ENCODE measurements at places on chromosomes 13 and 19. TPM values are rescaled to one million over a fixed set of nuclear protein-coding genes. Genes with fewer than 3 reads are reported as not detected.

DNA sequence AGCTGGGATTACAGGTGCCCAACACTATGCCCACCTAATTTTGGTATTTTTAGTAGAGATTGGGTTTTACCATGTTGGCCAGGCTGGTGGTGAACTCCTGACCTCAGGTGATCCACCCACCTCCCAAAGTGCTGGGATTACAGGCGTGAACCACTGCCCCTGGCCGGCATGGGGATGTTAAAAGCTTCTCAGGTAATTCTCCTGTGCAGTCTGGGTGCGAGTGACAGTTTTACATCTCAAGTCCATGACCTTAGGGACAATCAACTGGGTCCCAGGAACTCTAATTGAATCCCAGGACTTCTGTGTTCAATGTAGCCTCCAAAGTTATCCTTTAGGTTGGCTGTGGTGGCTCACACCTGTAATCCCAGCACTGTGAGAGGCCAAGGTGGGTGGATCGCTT is 100.1 kb upstream of the TSHZ3 start:
- DNase-seq, result no peak

GRCh38 chr13:93786846-93787489 is 560.4 kb downstream of the GPC6 start:
- DNase-seq, result no peak

Gene ZNF135
- 4.1 TPM for total RNA-seq

DNA sequence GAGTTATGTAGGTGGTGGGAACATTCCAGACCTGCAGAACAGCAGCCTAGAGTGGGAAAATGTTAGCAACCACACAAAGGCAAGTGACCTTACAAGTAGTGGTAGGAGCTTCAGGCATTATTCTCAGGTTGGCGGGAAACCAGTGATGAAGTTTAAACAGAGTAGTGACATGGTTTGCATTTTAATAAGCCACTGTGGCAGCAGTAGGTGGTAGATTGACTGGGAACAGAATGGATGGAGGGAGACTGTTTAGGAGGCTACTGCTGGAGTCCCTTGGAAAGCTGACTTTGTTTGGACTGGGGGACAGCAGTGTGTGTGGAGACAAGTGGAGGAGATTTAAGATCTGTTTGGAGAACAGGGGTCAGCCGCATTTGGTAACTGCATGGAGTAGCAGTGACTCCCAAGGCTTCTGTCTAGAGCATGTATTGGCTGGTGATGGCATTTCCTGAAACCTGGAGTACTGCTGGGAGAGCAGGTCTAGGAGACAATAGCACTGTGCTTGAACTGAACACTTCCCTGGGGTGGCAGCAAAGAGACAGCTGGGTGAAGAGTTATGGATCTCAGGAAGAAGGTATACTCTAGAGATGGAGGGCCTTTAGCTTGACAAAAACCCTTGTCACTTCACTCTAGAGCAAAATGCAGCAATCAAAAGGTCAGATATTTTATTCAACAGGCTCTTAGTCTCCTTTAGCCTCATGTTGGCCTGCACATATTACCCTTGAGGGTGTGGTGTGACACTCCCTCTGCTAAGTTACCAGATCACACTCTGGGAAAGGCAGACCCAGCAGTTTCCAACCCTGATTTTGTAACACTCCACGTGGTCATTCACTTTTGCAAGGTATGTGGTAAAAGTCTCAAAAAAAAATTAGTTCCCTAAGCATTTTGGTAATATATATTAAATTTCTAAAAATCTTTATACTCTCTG is 70.3 kb downstream of the DHRS12 start:
- DNase-seq, result no peak

Gene CCNA1
- total RNA-seq, result not detected

DNA sequence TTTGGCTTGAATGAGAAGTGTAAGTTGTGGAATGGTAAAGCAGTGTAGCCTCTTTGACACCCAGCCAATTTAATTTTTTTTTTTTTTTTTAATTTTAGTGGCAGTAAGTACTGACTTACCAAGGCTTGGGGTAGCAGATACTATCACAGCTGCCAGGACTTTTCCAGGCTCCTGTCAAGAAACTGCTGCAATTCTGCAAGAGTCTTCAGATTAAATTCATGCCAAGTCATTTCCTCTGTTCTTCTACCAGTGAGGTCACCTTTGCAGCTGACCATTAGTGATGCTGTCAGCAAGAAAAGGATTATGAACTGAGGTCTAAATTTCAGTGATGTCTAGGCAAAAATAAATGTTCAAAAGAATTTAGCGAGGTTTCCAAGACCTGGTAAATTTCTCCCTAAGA is 91.2 kb downstream of the GGACT start:
- no peak for DNase-seq

DNA sequence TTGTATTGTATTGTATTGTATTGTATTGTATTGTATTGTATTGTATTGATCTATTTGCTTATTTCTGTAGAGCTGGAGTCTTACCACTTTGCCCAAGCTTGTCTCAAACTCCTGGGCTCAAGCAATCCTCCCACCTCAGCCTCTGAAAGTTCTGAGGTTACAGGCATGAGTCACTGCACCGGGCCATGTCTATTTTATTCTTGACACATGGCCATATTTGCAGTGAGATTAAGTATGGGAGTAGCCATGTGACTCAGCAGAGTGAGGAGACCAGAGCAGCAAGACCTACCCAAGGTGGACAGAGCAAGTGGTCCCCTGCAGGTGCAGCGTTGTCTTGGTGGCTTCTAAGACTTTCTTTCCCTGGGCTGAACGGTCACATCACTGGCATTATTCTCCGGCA is 49.1 kb upstream of the UBAC2 start:
- no peak for DNase-seq

- DNase-seq, result no peak
Measured at GRCh38 chr13:41470196-41470595, 12.8 kb downstream of the RGCC start.
